ENCODE measurements at places on chromosomes 6 and 20.

GRCh38 chr20:62791301-62792181, 4.7 kb upstream of the MRGBP start:
- peak; percentile 80 for DNase-seq

DNA sequence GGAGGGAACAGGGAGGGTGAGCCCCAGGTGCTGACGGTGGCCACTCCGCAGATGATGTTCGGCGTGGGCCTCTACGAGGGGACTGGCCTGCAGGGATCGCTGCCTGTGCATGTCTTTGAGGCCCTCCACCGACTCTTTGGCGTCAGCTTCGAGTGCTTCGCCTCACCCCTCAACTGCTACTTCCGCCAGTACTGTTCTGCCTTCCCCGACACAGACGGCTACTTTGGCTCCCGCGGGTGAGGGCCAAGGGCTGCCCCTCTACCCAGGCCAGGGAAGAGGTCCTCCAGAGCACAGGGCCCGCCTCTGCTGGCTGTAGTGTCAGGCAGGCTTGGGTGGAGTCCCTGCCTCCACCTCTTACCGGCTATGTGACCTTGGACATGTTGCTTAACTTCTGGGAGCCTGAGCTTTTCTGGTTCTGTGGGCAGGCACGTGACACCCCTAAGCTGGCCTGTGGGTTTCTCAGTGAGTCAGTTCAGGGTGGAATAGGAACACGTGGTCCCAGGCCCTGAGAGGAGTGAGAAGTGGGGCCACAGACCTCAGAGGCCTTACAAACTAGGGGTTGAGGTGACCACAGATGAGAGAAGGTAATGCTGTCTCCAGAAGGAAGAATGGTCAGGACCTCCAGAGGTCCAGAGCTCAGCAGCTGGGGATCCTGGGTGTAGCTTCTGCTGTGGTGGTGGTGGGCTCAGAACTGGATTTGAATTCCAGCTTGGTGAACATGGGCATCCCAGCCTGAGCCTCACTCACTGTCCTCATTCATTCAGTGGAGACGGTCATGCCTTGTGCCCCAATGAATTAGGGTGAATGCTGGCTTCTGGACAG, 11.9 kb downstream of the PCIF1 start:
- DNase-seq = no peak

DNA sequence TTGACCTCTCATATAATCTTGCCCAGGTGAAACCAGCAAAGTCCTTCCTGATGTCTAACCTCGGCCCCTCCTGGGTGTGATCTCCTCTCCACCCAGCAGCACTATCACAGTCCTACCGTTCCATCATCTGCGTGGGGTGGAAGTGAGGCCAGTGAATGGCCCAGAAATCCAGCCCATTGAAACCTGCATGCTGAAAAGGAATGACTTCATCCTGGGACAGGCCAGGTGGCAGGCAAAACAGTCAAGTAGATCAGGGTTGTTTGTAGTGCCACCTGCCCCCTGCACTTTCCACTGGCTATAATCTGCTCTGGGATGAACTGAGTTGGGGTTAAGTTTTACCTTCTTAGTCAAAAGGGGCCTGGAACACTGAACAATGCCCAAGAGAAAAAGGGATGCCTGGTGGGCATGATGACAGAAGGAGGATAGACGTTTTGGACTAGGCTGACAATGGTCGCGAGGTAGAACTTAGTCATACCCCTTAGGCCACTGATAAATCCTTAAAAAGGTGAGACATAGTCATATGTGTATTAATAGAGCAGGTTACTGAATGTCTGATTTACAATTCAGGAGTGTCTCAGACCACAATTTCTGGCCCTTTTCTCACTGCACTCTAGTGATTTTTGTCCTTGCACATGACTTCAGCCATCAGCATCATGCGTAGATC, 8.1 kb upstream of the HSP90AB1 start:
- no peak for DNase-seq

DNA sequence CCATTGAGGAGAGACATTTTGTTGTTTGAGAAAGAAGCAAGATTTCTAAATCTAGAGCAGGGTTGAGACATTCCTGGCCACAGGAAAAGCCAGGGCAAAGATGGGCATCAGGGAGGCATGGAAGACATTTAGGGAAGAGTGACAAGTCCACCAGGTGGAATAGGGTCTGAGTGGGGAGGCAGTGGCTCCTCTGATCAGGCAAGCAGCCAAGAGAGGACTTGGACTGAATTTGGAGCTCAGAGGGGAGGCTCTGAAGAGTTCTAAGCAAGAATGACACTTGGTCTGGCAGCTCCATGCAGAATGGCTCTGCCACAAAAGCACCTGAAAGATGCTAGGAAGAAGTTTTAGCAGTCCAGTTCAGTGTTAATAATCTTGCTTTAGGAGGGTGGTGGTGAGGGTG, 120.8 kb downstream of the FYN start:
- DNase-seq = no peak

DNA sequence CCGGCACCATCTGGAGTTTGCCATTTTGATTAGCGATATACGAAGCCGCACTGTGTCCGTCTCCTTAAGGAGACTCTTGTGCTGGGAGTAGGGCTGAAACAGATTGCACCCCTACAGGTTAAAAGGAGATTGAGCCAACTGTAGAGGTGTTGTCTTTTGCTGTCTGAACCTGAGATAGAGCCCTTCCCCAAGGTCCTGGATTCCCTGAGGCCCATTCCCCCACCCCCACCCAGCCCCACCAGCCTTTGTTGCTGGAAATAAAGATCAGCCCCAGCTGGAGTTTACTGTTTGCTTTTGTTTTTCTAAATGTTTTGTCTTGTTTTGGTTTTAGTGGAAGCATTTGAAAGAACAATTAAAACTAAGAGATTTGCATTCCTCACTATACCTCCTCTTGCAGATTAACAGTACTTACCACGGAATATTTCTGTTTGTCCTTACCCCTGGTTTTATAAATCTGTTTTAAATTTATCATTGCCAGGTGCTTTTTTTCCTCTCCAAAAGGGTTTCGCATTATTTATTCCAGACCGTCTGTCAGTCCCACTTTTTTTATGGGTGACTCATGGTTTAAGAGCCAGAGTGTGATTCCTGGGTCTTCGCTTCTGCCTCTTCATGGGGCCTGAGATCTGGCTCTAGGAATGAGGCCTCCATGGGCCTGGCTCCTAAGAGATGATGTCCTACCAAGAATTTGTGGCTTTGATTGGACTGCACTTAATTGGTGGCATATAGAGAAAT, 169.2 kb downstream of the DTNBP1 start:
- no peak for DNase-seq

DNA sequence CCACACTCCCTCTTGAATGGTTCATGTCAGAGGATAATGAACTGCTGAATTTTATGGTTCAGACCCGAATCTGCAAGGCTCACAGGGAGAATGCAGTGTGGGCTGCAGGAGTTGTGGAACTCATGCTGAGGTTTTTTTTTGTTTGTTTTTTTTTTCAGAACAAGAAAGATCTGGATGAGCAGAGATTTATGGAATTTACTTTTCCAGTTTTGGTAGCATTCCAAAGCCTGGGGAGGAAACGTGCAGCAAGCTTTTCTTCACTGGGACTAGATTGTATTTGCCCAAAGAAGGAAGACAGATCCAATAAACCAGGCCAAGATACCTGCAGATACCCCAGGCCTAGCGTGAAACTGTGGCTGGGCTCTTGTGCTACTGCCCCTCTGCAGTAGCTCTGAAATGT, 223.9 kb upstream of the TAB2 start:
- DNase-seq = no peak

GRCh38 chr20:18063676-18064075, 6.0 kb upstream of the OVOL2 start:
- no peak for DNase-seq

GRCh38 chr6:53603386-53604116, 58.6 kb upstream of the GCLC start:
- DNase-seq = no peak

- DNase-seq = no peak
These were observed 24.7 kb downstream of the MYT1 start for GRCh38 chr20:64188682-64189529.

DNA sequence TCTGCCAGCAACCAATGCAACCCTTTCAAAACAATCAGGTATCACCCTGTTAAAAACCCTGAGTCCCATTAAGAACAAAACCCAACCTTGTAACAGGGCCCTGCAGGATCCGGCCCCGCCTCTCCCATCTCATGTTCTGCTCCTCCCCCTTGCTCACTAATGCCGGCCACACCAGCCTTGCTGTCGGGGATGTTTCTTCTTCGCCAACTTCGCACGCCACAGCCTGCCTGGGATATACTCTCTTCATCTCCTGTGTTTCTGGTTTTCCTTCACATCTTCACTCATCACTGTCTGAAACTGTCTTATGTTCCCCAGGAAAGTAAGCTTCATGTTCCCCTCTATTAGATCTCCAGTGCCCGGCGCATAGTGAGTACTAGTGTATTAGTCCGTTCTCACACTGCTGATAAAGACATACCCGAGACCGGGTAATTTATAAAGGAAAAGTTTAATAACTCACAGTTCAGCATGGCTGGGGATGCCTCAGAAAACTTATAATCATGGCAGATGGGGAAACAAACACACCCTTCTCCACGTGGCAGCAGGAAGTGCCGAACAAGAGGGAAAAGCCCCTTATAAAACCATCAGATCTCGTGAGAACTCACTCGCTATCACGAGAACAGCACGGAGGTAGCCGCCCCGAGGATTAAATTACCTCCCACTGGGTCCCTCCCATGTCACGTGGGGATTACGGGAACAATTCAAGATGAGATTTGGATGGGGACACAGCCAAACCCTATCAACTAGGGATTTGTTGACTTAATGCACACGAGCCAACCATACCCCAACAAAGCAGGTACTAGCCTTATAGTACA, 5.1 kb downstream of the TP53RK start:
- DNase-seq = no peak

GRCh38 chr6:163485388-163485851, 70.9 kb downstream of the QKI start:
- no peak for DNase-seq

DNA sequence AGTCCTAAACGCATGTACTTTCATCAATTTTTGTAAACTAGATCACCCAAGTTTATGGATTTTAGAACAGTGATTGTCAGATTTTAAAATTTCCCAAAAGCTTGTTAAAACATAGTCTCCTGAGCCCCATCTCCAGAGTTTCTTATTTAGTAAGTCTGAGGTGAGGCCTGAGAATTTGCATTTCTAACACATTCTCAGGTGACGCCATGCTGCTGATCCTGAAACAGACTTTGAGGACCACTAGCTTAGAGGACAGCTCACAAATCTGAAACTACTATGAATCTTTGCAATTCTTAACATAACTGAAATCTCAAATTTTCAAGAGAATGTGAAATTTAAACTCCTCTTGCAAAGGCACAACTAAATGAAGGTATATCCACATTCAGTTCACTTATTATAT, 37.8 kb upstream of the MLIP start:
- DNase-seq = no peak

- no peak for DNase-seq
These were observed 4.5 kb upstream of the SERINC1 start for GRCh38 chr6:122476131-122476530.

DNA sequence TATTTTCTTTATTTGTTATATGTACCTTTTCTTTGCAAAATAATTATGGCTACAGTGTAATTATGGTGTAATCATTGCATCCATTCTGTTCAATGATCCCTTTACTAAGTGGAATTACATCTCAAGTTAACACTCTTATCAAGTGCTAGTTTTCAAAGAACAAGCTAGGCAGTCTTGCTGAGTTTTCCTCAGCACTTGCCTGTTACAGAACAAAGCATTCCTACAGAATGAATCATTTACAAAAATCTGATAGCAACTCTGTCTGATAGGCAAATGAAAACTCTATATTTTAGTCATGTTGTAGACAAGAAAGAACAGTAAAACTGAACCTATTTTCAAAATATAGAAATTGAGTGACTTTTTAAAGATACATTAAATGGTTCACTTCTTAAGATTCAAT, 109.8 kb upstream of the POU3F2 start:
- DNase-seq = no peak

- DNase-seq = no peak
These were observed 424.5 kb downstream of the HTR1B start for GRCh38 chr6:77038807-77039206.

GRCh38 chr6:132314432-132314831, 86.8 kb downstream of the MOXD1 start:
- DNase-seq = no peak

- no peak for DNase-seq
These were observed 44.1 kb downstream of the VAPB start for GRCh38 chr20:58433029-58433647.

DNA sequence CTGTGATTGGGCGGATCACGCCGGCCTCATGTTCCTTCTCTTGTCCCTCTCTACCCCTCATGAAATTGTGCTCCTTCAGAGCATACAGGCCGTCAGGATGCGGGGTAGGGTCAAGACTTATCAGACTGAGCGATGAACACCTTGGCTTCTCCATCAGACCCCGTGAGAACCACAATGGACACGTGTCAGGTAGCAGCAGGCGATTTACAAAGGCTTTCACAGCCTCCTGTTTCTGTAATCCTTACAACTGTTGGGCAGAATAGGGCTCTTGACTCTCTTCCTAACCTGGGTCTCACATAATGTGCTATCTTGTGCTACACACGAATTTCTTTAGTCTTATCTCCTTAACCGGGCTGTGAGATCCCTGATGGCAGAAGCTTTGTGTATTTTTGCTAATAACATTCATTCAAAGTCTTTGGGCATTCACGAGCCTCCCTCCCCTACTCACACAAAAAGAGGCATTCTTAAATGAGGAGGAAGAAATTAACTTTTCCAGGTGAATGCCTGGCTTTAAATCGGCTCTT, 122.9 kb upstream of the SLC22A23 start:
- DNase-seq = no peak

GRCh38 chr20:59448851-59449444, 148.5 kb downstream of the EDN3 start:
- DNase-seq = no peak

GRCh38 chr6:44771647-44772415, 384.3 kb downstream of the CDC5L start:
- no peak for DNase-seq

GRCh38 chr6:44481760-44482159, 94.3 kb downstream of the CDC5L start:
- DNase-seq = no peak

- DNase-seq = no peak
These were observed 15.0 kb downstream of the ADNP start for GRCh38 chr20:50916257-50916656.

GRCh38 chr6:134453792-134454510, 136.0 kb upstream of the SGK1 start:
- DNase-seq = no peak

DNA sequence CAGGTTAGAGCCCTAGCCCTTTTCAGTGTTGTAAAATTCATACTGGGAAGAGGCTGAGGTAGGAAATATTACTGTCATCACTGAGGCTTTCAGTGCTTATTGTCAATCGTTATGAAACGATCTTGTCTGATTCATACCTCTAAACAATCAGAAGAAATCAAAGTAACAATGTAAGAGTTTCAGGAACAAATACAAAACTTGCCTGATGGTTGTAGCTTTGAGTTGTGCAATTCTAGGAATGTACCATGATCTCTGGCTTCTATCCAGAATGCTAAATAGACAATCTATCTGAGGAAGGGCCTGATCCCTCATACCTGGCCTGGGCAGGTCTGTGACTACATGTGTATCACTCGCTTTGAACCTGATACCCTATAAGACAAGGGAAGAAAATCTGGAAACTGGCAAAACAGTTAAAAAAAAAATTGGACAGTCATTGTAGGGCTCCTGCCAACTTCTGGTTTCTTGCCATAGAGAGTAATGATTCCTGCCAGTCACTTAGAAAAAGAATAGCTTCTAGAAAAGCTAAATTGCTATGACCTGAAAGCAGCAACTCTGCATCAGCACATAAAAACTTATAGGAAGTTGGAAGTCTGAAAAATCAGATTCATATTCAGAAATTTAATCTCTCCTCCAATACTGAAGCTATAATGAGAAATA, 234.7 kb downstream of the BTBD9 start:
- DNase-seq = no peak

Data from activated naive CD8-positive, alpha-beta T cell treated with anti-CD3 and anti-CD28 coated beads for 36 hours (primary cell).